Stimulated activated CD4-positive, alpha-beta T cell treated with anti-CD3 and anti-CD28 coated beads, Interleukin-1b, Interleukin-23, amount 100 ng/mL, for 1 hour (primary cell): ENCODE measurements at places on chromosomes 1 and 21.

DNA sequence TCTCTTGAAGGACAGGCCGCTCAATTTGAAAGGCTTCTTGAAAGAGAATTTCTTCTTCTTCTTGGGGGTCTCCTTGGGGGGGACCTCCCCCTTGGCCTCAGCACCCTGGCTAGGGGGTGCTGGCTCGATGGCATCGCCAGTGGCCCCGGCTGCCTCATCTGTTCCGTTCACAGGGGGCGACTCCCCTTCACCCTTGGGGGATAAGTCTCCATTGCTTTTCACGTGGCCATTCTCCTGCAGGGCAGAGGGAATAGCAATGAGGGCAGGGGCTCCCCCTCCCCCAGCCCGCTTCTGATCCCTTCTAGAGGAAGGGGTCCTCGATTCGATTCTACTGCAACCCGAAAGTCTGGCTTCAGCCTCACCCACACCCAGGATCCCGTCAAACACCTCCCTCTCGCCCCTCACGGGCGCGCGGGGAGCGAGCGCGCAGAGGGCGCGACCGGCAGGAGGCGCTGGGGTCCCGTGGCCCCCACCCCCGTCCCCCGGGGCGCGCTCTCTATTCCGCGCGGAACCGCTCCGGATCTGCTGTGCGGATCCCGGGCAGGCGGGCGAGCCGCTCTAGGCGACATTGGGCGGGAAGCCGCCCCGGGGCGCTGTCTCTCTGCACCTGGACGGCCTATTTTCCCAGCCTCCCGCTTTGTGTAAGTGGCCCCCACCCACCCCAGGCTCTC lies 1.0 kb downstream of the MARCKSL1 start:
- peak; percentile 48 for DNase-seq

- no peak for DNase-seq
Observed at GRCh38 chr21:23384679-23385078, 2222.6 kb downstream of the MRPL39 start.

DNA sequence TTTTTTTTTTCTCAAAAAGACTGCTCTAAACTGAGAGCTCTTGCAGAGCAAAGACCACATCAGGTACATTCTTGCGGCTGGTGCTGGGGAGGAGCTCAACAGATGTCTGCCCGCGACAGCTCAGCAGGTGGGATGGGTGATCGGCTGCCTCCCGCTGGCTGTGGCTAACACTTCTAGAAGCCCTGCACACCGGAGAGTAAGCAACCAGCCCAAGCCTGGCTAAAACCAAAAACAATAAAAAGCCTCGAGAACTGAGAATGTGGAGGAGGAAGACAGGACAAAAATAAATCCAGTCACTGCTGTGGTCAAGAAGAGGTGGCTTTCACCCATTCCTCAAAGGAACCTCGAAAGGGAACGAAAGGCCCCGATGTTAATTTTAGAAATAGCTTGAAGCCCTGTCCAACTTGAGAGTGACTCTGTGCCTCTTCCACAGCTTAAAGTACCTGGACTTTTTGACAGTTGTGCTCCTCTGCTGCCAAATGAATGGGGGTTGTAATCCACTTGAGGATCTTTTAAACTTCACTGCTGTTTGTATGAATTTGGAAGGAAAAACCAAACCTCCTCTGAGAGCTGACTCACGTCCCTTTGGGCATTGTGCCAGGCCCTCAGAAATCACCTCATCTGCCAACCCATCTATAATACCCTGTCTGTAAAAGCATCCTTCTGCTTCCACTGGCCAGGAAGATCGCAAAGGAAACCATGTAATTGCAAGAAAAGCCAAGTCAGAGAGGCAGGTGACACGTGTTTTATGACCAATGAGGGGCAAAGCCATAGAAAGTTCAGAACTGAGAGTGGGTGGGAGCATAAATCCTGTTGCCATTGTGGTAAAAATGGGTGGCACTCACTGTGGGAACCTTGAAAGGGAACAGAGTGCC lies 78.6 kb downstream of the KCNN3 start:
- peak; percentile 41 for DNase-seq

DNA sequence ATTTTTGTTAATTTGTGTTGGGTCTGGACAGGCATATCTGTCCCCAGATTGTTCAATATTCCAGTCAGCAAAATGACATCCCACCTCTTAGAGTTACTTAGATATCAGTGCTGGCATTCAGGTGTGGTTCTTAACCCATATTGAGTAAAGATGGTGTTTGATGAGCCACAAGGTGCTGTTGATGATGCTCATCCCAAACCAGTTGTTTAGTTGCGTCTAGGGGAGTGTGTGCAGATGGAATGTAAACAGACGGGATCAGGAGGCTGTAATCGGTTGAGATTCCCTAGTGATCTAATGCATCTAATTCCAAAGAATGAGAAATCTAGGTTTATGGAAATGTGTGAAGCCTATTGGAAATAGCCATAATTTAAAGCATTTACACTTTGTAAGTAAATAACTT lies 1.1 kb downstream of the HOOK1 start:
- no peak for DNase-seq

DNA sequence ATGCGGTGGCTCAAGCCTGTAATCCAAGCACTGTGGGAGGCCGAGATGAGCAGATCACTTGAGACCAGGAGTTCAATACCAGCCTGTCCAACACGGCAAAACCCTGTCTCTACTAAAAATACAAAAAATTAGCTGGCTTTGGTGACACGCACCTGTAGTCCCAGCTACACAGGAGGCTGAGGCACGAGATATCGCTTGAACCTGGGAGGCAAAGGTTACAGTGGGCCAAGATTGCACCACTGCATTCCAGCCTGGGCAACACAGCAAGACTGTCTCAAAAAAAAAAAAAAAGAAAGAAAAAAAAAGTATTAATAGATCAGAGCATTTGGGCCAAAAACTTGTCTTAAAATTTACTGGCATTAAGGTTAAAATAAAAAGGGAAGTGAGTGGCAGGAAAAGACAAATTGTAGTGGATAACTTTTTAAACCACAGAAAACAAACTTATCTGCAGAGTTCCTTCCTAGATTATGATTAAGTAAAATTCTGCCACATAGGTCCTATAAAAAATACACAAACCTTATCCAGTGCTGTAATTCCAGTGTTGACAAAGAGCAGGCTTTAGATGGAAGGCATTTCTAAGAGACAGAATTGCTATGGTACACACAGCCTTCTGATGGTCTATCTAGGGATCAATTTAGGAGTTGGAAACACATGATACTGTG lies 53.3 kb downstream of the EIF4G3 start:
- DNase-seq: no peak

DNA sequence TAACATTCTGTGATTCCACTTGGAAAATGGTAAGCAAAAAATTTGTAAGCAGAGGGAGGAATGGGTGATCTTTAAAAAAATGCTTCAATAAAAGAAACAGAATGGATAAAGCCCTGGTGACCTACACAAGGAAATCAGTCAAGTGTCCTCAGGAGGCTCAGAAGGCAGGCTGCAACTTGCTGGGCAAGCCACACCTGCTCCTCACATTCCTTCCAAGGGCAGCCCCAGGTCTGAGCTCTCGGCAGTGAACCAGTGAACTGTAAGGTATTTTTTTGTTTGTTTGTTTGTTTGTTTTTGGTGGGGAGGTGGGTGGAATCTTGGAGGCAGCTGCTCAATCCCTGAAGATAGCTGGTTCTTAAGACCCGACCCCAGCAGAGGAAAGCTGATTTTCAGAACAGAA lies 4.4 kb downstream of the TACSTD2 start:
- no peak for DNase-seq
